MG63 (cell line): ENCODE measurements at places on chromosomes 7 and 10.

- DNase-seq = no peak
These were observed 47.8 kb upstream of the GDF10 start for GRCh38 chr10:47252093-47252780.

- no peak for DNase-seq
These were observed 59.2 kb upstream of the JCAD start for GRCh38 chr10:30118590-30118989.

DNA sequence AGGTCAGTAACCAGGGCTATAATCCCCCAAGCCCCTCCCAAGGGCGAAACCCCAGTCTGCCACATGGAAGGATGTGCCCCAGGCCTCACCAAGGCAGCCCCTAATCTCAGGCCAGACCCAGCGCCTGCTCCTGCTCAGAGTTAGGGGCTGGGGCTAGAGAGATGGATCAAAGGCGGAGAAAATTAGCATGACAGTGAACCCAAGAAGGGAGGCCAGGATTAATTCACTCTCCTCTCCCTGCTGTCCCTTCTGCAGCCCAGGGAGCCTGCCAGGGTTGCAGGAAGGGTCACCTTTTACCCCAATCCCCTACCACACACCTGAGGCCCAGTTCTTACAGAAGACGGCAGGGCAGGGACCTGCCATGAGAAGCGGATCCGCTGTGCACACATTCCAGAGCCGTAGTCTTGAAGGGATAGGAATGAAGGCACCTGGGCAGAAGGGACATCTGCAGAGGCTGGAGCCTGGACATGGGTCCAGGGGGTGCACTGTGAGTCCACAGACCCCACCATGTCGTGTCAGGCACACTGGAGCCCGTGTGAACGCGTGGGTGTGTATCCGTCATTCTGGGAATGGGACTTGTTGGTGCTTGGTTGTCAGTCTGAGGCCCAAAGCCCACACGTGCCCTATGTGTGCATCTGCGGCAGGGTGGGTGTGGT is 11.9 kb upstream of the ZMIZ1 start:
- no peak for DNase-seq

- peak; percentile 80 for DNase-seq
These were observed 55.4 kb downstream of the MICALL2 start for GRCh38 chr7:1403638-1404459.
